Activated T-cell treated with anti-CD3 and anti-CD28 coated beads, Interleukin-2, amount 50 U/mL, for 24 hours (primary cell): ENCODE measurements at places on chromosomes 5 and 9.
A peak's percentile ranks its signal among the peaks of the same experiment; 100 is the strongest.

DNA sequence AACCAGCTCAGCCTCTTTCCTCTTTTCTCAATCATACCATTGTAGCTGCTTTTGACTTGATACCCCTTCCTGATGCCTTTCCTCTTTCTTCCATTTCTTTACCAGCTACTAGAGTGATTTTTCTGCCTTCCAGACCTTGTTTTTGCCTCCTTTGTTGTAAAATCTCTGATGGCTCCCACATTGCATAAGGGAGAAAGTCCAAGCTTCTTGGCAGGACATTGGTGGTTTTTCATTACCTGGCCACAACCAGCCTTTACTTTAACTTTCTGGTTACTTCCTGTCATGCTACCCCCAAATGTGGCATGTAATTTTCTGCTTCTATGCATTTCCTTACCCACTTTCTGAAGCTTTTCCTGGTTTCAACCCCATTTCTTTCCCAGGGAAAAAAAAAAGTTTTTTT lies 452.5 kb downstream of the TMEM38B start:
- DNase-seq = no peak

GRCh38 chr5:100273846-100274580 lies 261.2 kb upstream of the FAM174A start:
- no peak for DNase-seq

GRCh38 chr9:2576631-2577030 lies 45.0 kb upstream of the VLDLR start:
- DNase-seq = no peak

GRCh38 chr5:6383376-6383775 lies 5.0 kb upstream of the MED10 start:
- no peak for DNase-seq

DNA sequence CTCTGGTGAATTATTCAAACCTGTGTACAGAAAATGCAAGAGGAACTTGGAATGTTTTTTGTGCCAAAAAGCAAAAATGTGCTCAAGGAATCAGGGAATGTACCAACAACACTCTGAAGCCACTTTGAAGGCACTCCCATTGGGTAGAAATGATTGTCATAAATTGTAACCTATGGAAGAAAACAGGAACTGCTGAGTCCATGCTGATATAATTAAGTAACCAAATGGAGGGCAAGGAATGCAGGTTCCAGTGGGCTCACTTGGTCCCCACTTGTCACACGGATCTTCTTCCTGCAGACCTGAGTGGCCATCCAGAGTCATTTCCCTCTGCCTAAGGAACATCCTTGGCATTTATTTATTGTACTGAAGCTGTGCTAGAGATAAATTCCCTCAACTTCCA lies 2.9 kb upstream of the LCN6 start:
- no peak for DNase-seq

DNA sequence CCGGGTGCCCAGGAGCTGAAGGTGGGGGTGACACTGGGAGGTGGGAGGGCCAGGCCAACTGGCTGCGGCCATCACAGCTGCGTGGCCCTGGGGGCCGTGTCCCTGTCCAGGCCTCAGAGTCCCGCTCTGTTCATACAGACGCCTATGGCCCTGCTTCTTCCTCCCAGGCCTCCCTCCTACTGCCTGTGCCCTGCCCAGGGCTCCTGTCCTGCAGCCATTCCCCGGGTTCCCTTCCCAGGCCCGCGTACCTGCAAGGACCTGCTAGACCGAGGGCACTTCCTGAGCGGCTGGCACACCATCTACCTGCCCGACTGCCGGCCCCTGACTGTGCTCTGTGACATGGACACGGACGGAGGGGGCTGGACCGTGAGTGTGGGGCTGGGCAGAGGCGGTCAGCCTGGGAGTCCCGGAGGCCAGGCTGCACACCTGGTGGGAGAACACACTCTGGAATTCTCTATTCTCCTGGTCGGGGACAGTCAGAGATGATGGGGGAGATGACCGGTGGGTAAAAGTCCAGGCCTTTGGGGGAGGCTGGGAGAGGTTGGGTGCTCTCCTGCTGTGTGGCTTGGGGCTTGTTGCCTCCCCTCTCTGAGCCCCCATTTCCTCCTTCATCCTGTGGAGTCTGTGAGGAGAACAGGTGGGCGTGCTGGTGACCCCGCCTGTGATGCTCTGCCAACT lies 4.5 kb downstream of the FCN2 start:
- DNase-seq = no peak

DNA sequence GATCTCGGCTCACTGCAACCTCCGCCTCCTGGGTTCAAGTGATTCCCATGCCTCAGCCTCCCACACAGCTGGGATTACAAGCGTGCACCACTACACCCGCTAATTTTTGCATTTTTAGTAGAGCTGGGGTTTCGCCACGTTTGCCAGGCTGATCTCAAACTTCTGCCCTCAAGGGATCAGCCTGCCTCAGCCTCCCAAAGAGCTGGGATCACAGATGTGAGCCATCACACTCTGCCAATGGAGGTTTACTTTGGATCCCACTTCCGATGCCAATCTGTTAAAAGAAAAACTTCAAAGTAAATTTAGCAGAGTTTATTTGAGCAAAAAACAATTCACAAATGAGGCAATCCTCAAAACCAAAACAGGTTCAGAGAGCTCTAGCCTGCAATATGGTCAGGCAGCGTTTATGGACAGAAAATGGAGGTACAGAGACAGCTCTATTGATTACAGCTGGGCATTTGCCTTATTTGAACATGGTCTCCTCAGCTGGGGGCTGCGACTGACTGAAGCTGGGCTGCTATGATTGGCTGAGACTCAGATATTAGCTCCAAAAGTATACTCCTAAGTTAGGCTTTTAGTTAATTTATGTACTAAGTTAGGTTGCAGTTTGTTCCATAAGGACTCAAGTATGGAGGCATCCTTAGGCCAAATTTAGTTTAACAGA lies 18.6 kb upstream of the UBTD2 start:
- no peak for DNase-seq

DNA sequence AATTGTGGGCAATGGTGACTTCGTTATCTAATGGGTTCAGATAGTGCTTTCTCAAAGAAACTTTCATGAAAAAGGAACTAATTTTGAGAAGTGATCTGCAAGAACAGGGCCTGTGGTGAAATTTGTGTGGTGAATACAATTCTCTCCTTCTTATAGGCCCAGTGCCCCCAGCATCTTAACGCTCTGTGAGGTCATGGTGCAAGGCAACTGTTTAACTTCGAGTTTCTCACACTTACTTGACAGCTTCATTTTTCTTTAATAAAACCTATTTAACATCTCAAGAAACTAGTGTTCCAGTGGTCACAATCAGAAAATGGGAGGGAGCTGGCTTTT lies 69.2 kb downstream of the FAM114A2 start:
- no peak for DNase-seq

DNA sequence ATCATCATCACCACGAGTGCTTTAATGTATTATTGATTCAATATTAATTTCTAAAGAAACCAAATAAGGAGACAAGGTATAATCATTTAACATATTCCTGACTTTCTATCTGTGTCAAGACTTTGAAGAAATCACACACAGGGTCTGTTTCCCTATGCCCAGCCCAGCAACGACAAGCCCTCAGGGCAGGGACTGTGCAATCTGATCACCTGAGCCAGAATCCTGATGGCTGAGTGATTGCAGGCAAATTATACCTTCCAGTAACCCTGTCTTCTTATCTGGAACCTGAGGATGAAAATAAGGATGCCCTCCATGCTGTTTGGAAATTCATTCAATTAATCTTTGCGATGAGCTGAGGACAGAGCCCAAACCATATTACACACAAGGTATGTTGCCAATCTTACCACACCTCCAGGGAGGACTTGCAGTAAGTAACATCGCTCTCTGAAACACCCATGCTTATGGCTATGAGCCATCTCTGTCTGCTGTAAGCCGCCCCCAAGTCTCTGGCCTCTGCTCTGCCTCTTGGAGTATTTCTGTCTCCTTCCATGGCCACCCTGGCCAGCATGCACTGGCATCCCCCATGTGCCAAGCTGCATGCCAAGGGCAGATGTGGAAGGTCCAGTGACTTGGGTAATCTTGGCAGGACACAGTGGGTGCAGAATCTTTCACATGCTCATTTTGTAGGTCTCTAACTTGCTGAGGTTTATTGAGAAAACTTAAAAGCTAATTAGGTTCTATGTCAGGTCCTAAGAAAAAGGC lies 10.6 kb downstream of the TAS2R1 start:
- no peak for DNase-seq

DNA sequence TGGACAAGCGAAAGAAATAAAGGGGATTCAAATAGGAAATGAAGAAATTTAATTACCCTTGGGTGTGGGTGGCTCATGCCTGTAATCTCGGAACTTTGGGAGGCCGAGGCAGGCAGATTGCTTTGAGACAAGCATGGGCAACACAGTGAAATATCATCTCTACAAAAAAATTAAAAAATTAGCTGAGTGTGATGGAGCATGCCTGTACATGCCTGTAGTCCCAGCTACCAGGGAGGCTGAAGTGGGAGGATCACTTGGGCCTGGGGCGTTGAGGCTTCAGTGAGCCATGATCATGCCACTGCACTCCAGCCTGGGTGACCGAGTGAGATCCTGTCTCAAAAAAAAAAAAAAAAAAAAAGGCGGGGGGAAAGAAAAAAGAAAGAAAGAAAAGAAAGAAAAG lies 4.0 kb upstream of the RCL1 start:
- DNase-seq = no peak

- no peak for DNase-seq
Observed at GRCh38 chr5:95621839-95622629, 2.1 kb downstream of the GPR150 start.

- DNase-seq = no peak
Observed at GRCh38 chr9:121154782-121155181, 46.9 kb downstream of the RAB14 start.

- DNase-seq = no peak
Observed at GRCh38 chr9:90012949-90013348, 408.1 kb downstream of the GADD45G start.

- no peak for DNase-seq
Observed at GRCh38 chr5:148205044-148205806, 2.4 kb downstream of the SPINK6 start.

DNA sequence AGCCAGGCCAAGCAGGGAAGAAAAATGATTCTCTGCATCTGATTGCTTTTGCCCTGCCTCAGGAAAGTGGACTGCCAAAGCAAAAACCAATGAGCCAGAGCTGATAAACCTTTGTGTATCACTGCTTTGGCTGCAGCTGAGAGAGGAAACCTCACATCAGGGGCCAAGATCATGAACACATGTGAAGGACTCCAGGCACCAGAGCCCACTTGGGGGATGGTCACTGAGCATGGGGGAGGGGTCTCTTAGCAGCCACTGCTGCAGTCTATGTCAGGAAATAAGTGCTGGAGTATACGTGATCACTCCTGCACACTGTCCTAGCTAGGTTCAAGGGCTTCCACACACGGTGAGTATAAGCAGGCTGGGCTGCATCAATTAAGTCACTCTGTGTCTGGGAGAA lies 229.9 kb downstream of the SPOCK1 start:
- DNase-seq = no peak

DNA sequence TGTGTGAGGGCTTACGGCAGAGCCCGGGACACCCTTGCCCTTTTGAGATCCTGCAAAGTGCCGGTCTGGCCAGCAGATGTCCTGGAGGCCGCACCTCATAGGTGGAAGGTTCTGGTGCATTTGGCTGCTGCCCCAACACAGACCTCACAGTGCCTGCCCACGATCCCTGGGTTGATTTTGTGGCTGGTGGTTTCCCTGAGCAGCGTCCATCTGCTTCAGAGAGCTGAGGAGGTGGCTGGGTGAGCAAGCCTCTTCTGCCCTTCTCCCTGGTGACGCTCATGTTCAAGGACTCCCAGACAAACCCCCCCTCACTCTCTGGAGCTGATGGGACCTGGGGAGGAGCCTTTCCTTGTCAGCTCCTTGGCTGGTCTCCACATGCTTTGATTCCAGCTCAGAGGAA lies 18.9 kb downstream of the BNIP1 start:
- DNase-seq = no peak

GRCh38 chr5:75668977-75669689 lies 48.1 kb downstream of the POC5 start:
- DNase-seq = peak; percentile 64

DNA sequence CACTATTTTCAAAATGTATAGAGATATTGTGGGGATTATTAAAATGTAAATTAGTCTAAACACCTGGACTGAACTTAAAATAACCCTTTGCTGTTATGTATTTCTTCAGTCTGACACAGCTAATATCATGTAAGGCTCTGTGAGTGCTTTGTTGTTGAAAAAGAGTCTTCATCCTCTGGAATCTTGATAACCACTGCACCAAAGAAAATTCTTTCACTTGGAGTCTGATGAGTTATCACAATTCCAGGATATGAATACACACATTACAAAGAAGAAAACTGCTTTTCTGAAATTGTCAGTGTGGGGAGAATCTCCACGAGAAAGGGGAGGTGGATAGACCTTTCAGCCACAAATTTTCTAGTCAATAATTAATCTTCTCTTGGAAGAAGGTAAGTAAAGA lies 42.3 kb upstream of the TARS1 start:
- no peak for DNase-seq

DNA sequence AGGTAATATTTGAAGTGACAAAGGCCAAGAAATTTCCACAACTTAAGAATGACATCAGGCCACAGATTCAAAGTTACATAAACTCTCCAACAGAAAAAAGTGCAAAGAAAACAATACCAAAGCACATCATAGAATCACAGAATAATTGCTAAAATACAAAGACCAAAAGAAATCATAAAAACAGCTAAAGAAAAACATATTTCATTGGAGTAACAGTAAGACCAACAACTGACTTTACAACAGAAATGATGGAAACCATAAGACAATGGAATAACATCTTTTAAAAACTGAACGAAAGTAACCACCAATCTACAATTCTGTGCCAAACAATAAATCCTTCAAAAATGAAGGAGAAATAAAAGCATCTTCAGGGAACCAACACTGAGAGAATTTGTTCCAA lies 38.3 kb downstream of the ZDHHC21 start:
- no peak for DNase-seq

DNA sequence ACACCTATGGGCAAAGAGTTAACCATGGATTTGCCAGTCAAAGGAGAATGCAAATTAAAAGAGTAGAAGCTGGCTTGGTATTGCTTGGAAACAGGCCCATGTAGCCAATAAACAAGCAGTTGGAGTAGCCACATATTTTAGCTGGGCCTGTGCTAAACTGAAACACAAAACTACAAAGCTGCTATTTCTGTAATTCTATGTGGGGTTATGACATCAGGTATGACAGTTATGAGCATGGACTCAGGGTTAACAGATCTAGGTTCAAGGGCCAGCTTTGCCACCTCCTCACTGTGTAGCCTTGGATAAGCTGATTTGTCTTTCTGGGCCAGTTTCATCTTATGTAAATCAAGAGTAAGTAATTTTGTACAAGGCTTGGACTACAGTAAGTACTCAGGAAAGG lies 142.7 kb downstream of the PIP5K1B start:
- DNase-seq = no peak

GRCh38 chr5:101390151-101390908 lies 487.2 kb upstream of the ST8SIA4 start:
- no peak for DNase-seq

DNA sequence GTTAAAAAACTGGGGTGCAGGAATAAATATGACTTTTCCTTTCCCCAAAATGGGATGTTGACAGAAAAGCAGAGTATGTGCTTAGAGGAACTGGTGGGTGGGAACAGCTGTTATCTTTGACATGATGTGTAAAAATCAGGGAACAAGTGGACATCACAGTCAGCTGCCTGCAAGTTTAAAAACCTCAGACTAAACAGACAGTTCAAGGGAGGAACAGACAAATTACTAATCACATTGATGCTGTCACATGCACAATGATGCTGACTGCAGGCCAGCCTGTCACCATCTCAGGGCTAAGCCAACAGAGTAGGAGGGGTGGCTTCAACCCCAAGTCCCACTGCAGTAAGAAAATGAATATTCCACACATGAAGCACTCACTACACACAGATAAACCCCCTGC lies 38.2 kb upstream of the UBAP2 start:
- DNase-seq = no peak
